ENCODE measurements at places on chromosomes 13 and 19.

DNA sequence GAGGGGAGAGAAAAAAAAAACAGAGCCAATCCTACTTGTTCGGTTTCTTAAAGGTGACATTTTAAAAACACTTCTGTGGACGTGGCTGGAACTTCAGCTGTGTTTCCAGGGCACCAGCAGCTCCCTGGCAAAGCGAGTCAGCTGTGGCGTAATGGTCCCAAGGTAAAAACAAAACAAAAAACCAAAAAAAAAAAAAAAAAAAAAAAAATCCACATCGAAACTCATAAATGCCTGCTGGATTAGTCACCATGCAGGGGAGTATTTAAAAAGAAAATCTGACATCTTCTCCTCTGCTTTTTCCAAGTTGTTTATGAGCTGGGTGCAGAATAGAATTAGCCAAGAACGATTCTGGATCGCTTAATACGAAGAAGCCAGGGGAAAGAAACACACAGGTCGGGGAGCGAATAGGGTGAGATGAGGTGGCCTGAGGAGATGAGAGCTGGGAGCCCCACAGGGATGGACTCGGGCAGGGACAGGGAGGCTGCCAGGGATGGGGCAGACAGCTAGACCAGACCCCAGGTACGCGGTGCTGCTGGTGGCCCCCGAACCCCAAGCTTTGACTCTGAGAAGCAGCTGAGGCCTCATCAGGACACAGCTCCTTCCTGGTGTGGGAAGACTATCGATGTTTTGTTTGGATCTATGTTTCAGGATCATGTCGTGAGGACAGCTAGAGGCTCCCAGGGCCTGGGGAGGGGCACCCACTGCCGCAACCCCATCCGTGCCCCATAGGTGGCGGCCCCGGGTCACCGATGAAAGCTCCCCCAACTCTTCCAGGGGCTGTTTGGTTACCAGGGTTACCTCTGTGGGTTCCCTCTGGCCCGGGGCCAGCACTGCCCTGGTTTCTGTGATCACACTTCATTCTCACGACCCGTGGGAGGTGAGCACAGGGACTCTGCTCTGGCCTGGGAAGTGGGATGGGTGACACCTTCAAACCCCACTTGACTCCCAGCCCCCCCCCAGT lies 3.1 kb upstream of the CTXN1 start:
- DNase-seq, result no peak

DNA sequence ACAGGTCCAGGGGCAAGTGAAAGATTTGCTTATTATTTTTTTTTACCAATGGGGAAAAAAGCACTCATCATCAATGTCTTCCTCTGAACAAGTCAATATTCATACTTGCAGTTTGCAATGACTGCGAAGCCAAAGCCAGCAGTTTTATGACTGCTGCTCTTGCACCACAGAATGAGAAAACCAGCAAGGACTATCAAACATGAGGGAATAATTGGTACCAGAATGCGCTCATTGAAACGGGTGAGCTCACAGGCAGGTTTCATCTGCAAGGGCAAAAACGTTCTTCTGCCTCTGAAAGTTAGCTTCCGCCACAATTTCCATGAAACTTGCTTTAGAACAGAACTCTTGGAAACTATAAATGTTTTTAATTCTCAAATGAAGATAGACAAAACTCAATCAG lies 5.5 kb downstream of the DLEU7 start:
- no peak for DNase-seq

GRCh38 chr19:46618670-46619231 lies 6.1 kb downstream of the PTGIR start:
- no peak for DNase-seq

DNA sequence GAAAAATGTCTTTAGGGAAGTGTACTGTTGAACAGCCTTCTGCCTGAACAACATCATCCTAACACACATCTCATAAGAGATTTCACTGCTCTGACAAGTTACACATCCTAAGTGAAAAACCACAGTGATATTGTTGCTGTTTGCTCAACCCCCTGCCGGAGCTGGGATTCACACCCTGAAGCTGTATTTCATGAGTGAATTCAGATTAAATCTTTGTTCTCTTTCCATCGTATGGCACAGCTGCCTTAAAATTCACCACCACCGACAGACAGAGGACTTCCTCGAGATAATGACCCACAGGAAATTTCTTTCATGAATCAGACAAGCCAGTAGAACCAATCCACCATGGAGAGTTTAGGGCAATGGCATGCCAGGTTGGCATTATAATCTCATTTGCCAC lies 280.8 kb downstream of the DCT start:
- no peak for DNase-seq

DNA sequence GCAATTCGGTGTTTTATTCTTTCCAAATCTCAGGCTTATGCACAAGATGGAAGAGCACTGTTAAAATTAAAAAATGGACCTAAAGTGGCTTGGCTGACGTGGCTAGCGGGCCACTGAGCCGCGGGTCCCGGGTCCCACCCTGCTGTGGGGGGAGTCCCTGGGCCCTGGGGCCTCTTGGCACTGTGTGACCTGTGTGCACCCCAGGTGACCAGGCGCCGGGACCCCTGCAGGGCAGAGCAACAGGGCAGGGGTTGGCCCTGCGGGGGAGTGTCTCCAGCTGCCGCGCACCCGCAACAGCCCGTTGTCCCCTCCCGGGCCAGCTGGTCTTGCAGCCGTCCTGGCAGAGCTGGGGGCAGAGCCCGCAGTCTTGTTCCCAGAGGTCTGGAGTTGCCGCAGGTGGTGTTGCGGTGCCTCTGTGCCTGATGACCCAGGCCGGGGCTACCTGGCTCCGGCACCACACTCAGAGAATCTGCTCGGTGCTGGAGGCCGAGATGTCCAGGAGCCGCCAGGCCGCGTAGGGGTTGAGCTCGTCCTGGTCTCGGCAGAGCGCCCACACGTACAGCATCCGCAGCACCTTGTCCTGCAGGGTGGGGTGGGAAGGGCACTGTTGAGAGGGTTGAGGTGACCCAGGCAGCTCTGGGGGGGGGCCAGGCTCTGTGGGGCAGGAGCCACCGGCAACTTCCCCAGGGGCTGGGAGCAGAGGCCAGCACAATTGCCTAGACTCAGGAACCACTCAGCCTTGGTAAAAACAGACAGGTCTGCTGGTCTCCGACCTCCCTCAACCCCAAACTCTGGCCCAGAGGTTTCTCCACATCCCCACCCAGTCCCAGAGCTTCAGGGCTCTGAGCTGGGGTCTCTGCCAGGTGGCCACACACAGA lies 1.0 kb upstream of the CTXN1 start:
- no peak for DNase-seq

GRCh38 chr13:114067381-114067885 lies 65.0 kb downstream of the RASA3 start:
- DNase-seq, result no peak

GRCh38 chr19:4229179-4229931 lies at the start of gene EBI3:
TSS of gene EBI3 (plus strand) at chr19:4229523. CDS start at chr19:4229551, 28 bp downstream.
- DNase-seq, result no peak

DNA sequence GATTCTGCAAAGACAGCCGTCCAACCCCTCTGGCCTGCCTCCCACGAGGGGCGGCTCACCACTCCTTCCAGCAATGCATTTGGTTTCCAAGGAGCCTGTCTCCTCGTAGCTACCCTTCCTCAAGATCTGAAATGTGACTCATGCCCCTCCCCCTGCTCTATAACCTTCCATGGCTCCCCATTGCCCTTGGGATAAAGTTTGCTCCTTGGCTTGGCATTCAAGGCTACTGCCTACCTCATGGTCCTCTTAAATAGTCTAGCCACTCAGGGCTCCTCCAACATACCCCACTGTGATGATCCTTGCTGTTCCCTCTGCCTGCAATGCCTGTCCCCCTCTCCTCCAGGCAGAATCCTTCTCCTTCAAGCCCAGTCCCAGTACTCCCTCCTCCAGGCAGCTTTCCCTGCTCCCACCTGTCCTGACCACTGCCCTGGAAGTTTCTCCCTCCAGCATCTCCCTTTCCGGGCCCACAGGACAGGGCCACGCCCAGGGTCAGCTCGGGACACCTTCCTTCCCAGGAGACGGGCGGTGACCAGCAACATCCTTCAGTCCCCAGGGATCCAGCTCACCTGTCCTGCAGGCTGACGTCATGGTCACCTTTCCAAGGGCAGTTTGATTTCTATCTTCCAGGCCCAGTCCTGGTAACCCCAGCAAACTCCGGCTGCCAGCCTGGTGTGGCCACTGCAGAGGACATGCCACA lies 19.2 kb upstream of the SEMA6B start:
- DNase-seq, result no peak

- no peak for DNase-seq
Measured at GRCh38 chr19:12778017-12778904, 2.9 kb upstream of the HOOK2 start.

- no peak for DNase-seq
Measured at GRCh38 chr19:43362179-43362578, 8.7 kb downstream of the CD177 start.

- DNase-seq, result no peak
Measured at GRCh38 chr13:74169676-74170075, 35.5 kb upstream of the KLF12 start.

DNA sequence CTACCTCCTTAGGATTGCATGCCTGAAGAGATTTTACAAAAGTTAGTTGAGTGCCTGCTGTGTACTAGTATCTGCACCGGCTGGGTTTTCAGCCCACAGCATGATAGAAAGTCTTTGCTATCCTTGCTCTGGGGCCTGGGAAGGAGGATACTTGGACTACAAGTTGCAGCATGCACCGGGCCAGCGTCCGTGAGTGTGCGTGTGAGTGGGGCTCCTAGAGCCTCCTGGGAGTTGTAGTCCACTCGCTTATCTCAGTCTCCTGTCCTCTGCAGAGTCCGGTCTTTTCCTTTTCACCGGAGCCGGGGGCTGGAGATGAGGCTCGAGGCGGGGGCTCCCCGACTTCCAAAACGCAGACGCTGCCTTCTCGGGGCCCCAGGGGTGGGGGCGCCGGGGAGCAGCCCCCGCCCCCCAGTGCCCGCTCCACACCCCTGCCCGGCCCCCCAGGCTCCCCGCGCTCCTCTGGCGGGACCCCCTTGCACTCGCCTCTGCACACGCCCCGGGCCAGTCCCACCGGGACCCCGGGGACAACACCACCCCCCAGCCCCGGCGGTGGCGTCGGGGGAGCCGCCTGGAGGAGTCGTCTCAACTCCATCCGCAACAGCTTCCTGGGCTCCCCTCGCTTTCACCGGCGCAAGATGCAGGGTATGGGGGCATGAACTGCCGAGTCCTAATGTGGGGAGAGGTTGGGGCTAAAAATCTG lies 20.6 kb downstream of the BRSK1 start:
- no peak for DNase-seq

- DNase-seq, result no peak
Measured at GRCh38 chr19:33800012-33800680, 3.5 kb downstream of the KCTD15 start.

DNA sequence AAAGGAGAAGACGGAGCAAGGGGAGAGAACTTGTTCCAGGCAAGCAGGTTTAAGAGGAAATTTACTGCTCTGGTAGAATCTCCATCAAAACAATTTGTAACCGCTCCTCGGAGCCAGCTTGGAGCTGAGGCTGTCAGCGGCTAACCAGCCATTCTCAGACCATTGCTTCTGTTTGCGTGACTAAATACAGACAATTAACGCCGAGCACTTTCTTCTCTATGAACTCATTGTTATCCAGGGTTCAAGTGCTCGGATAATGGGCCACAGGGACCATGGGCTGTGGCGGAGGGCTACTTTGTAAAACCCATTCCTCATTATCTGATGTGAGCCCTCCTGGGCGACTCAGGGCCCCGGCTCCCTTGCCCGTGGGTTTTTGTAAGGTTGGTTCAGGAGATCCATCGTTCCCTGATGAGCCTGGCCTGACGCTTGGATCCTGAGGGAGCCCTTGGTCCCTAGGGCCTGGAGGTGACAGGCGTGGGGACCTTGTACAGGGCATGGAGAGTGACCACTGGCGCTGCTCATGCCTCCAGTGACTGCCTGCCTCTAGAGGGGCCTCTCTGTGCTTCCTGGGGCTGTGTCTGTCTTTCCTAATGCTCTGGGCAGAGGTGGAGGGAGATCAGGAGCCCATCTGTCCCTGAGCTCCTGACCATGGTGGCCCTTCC lies 61.5 kb upstream of the ZNF536 start:
- no peak for DNase-seq

DNA sequence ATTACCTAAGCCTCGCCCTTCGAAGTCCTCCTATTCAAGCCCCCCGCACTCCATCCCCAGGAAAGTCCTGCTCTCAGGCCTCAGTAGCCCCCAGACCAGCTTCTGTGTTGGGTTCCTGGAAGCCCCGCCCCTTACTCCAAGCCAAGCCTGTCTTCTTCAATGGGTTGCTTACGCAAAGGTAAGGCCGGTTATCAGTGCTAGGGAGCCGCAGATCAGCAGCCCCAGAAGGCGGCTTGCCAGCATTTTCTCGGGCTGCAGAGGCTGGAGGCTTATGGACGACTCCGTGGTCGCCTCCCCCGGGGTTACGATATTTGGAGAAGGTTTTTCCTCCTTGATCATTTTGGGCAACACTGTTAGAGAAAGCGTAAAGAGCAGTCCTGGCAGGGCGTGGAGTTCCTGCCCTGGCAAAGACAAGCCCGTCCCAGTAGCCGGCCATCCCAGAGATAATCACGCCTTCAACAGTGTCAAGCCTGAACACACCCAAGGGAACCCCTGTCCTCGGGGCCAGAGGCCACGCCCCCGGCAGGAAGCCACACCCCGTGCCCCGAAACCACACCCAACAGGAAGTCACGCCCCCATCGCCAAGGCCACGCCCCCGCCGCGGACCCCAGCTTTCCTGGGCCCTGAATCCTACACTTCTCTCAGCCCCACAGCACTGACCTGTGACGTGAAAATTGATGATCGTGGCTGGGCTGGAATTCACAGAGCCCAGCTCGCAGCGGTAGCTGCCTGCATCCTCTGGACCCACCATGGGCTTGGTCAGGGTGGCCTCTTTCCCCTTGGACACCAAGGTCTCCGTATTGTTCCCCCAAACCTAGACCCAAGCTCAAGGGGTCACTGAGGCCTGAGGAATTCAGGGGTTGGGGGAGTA lies 954 bp upstream of the RASIP1 start:
- DNase-seq, result no peak

- DNase-seq, result no peak
Measured at GRCh38 chr13:107734891-107735625, 480.3 kb downstream of the LIG4 start.
